ENCODE measurements at places on chromosomes 12 and 14.

GRCh38 chr14:106204063-106204462 is 677.7 kb downstream of the TMEM121 start:
- no peak for DNase-seq

DNA sequence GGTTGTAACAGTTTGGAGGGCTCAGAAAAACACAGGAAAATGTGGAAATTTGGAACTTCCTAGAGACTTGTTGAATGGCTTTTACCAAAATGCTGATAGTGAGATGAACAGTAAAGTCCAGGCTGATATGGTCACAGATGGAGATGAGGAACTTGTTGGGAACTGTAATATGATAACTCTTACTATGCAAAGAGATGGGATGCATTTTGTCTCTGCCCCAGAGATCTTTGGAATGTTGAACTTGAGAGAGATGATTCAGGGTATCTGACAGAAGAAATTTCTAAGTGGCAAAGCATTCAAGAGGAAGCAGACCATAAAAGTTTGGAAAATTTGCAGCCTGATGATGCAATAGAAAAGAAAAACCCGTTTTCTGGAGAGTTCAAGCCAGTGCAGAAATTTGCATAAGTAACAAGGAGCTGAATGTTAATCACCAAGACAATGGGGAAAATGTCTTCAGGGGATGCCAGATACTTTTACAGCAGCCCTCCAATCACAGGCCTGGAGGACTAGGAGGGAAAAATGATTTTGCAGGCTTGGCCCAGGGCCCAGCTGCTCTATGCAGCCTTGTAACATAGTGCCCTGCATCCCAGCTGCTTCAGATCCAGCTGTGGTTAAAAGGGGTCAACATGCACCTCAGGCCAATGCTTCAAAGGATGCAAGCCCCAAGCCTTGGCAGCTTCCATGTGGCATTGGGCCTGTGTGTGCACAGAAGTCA is 572.7 kb upstream of the ATP2B1 start:
- DNase-seq: no peak

DNA sequence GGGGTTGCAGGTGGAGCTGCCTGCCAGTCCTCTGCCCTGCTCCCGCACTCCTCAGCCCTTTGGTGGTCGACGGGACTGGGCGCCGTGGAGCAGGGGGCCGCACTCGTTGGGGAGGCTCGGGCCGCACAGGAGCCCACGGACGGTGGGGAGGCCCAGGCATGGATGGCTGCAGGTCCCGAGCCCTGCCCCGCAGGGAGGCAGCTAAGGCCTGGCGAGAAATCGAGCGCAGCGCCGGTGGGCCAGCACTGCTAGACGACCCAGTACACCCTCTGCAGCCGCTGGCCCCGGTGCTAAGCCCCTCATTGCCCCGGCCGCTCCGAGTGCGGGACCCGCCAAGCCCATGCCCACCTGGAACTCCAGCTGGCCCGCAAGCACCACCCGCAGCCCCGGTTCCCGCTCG is 221.8 kb downstream of the BTG1 start:
- no peak for DNase-seq

DNA sequence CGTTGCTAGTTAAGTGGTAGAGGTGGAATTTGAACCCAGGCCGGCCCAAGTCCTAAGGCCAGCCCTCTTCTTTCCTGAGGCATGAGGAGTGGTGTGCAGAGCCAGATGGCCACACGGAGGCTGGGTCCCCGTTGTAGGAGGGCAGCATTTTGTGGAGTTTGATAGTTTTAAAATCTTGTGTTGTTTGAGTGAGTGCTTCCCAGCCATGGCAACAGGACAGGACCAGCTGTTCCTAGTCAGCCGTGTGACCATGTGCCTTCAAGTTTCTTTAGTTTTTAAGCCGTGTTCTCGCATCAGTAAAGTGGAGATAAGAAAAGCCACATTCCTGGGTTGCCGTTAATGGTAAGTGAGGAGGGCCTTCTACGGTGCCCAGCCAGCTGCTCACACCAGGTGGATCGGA is 44.4 kb downstream of the UBE3B start:
- no peak for DNase-seq

DNA sequence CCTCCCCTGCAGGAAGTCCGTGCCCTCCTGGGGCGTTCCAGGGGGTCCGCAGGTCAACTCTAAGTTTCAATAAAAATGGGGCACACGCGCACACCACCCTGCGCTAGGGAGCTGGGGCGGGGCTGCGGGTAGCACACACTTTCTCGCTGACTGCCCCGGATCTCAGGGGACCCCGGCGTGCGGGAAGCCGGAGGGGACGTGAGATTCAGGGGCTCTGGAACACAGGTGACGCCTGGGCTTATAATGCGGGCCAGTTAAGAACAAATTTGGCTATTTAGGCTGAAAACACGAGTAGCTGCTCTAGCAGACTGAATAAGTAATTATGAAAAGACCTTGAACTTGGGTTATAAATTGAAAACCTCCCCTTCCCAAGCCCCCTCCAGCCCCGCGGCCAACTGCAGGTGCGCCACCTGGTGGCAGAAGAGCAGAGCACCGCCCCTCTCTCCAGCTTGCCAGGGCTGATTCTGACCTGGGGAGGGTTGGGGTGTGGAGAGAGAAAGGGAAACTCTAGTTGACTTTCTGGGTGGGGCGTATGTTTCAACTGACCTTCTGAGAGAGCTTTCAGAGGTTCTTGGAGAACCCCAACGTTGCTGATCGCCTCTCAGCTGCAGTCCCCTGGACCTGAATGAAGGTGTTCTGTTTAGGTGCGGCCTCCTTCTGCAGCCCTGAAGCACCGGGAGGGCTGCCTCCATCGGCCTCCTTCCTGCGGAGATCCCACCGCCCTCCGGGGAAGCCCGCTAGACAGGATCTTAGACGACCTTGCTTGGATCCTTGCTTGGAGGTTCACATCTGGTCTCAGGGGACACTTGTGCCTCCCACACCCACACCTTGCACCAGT is 118.4 kb upstream of the EVL start:
- DNase-seq: peak; percentile 62

GRCh38 chr14:55389330-55389729 is 22.3 kb downstream of the ATG14 start:
- DNase-seq: no peak

DNA sequence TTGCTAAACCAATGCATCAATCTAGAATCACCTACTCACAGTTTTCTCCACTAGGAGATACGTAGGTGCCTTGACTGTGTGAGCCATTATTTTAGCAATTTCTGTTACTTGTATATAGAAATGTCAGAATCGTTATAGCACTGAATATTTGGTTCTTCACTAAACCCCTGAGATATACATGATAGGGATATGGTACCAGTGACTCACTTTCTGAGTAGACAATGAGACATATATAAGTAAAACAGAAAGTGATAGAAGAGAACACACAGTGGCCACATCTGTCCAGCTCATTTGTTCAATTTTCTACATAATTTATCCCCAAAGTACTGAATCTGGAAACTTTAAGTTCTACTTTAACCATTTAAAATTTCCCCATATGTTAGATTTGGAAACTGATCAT is 1505.5 kb upstream of the TMEM132C start:
- DNase-seq: no peak

DNA sequence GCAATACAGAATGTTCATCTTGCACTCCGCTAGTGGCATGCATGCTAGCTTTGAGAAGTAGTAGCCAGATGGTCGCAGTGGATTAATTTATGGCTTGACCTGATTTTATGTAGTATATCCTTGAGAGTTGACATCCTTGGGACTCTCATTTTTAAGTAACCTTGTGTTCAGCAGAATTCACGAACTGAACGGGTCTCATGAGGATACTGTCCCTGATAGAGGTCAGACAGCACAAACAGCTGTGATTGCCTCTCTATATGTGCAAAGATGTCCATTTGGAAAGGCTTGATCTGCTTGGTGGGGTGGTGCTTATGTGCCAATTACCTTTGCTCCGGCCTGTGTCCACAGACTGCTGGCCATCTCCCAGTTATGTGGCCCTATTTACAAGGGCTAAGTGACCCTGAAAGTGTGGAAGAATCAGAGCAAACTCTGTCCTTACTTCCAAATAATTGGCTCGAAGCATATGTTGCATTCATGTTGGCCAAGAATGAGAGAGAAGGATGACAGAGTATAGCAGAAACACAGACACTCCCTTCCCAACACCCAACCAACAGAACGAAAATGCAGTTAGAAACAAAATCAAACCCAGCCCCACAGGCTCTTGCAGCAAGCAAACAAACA is 167.1 kb downstream of the CRADD start:
- no peak for DNase-seq

- DNase-seq: no peak
Observed at GRCh38 chr14:36520601-36521525, 831 bp upstream of the NKX2-1 start.

DNA sequence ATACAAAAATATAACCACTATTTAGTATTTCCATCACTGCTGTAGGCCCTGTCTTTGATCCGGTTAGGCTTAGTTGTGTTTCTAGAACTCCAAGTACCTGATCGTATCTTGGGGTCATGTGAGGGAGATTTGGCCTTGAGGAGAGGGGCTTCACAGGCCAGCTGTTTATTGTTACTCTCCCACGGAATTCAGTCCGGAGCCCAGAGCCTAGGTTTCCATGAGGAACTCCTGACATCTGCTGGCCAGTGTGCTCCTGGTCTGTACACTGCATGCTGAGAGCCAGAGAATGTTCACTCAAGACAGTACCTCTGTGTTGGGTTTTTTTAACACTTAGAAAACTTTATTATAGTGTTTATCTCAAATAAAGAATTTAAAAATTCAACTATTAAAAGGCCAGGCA is 341.0 kb upstream of the TMEM132C start:
- DNase-seq: no peak

Data from activated CD8-positive, alpha-beta T cell treated with anti-CD3 and anti-CD28 coated beads, Interleukin-2, amount 10 ng/mL, durations not matched to agents 7 days and 5 days (primary cell).